ENCODE measurements at places on chromosomes 12 and 14. TPM values are rescaled to one million over a fixed set of nuclear protein-coding genes. Genes with fewer than 3 reads are reported as not detected.

GRCh38 chr12:65199604-65200003 is 30.2 kb downstream of the LEMD3 start:
- DNase-seq = no peak

DNA sequence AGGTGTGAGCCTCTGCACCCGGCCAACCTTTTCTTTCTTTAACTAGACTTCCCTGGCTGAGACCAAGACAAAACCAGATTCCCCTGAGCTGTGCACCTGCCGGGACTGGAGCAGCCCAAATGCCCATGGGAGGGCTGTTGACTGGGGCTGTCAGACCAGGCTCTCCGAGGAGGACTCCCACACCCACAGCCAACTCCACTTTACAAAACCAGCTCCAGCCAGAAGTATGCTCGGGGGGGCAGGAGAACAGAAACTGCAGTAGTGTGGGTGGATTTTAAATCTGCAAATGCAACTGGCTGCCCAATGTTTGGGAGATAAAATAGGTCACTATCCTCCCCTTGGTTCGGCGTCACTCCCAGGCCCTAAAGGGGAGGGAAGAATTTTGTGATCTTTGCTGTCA is 78.5 kb downstream of the VCPKMT start:
- no peak for DNase-seq

DNA sequence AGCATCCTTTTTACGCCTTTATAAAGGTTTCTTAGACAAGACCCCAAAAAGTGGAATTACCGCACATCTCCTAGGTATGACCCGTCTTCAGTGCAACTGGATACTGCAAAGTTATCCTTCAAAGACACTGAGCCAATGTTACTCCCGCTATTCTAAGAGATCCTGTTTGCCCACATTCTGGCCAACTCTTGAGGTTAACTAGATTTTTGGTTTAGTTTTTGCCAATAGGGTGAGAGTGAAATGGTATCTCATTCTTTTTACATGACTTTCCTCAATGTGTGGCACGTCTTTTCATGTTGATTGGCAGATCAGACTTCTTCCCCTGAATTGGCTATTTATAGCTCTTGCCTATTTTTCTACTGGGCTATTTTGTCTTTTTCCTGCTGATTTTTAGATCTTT is 347.2 kb downstream of the MED13L start:
- no peak for DNase-seq

DNA sequence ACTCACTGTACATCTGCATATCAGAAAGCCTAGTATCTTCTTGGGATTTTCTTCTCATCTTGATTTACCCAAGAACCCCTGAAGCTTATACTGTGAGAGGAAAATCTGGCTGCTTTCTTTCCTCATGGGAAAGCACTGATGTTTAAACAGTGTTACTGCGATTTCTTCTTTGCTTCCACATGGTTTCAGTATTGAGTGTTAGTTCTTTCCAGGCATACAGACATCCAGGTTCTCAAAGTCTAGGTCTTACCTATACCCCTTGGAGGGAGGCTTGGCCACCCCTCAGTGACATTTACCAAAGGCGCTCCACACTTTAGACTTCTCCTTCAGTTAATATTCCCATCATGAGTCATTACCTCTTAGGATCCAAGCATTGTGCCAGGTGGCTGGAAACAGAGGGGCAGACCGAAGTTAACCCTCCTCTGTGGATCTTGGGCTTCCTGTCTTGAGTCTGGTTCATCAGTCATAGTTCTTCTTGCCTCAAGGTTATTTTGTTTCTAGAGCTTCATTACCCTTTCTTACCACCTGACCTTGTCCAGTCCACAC is 79.1 kb downstream of the TMEM117 start:
- no peak for DNase-seq

DNA sequence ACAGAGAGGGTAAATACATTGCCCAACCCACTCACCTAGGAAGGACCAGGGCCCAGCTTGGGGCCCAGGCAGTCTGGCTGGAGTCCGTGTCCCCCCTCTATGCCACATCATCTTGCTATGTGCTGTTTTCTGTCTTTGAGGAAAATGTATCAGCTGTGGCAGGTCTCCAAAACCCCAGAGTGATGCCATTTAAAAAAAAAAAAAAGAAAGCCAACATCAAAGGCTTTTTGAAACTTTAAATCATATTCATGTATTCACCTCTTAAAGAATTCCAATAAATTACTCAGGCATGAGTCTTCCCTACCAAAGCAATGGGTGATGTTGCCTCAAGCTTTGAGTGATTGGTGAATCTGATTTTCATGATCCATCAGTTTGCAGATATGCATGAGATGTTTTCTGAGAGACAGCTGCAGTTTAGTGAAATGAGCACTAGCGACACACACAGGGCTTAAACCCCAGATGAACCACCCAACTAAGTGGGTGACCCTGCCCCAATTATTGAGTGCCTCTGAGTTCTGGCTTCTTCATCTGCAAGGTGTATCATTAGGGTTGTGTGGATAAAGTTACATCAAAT is 6.1 kb downstream of the KRT81 start:
- DNase-seq = no peak

DNA sequence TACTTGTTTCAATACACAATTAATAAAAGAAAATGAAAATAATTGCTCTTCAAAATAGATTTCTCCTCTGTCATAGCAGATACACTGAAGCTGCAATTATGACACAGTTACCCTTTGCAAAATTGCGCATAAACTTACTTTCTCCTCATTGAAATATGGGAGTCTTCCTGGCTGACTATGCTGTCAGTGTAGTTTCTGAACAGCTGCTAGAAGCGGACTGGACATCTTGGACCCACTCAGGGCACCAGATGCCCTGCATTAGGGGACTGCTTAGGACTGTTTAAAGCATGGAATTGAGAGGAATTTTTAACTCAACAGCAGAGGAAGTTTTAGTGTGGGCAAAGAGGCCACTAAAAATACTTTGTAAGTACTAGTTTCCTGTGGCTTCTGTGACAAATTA is 454.9 kb downstream of the ATP23 start:
- DNase-seq = peak; percentile 2

- no peak for DNase-seq
These were observed 108.1 kb downstream of the GLT1D1 start for GRCh38 chr12:128961308-128961902.

DNA sequence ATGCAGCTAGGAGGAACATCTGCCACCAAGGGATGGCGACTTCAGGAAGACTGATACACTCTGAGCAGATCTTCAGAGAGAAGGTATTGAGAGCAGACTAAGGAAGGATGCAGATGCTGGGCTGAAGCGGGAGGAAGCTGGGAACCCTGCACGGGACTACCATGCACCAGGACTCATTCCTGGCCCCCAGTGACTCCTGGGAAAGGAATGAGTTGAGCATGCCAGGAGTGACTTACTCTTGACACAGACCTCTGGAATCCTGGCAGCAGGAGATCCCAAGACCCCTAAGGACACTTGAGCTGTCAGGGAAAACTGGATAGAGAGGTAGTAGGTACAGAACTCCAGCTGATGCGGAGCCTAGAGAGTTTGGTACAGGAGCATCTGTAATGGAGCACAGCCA is 336.1 kb downstream of the RPS29 start:
- no peak for DNase-seq

GRCh38 chr12:79547735-79548609 is 142.8 kb downstream of the PAWR start:
- peak; percentile 71 for DNase-seq

DNA sequence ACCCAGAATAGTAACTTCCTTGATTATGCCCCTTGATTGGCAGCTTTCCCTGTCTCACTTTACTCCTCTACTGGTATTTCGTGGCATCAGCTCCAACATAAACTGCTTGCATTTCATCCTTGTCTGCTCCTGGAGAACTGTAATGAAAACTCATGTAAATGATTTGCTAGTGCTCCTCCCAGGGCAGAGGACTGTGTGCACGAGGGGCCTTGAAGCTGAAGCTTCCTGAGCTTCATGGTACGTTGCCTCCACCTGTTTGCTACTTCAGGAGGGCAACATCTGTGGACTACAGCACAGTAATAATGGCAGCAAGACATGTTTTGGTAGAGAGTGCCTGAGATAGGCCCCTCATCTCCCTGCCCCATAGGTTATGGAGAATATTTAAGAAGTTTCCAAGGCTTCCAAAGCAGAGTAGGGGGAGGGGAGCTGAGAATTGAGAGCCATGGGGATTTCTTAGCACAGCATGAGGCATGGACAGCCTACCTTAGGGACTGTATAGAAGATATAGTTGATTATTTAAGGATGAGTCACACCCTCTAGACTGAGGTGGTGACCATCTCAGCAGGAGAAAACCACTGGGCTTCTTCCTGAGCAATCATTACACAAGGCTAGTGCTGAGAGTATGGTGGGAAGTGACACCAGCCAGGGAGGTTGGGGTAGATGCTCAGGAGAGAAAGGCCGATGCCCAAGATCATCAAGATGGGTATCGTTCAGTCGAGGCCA is 29.5 kb downstream of the CCDC198 start:
- DNase-seq = no peak

DNA sequence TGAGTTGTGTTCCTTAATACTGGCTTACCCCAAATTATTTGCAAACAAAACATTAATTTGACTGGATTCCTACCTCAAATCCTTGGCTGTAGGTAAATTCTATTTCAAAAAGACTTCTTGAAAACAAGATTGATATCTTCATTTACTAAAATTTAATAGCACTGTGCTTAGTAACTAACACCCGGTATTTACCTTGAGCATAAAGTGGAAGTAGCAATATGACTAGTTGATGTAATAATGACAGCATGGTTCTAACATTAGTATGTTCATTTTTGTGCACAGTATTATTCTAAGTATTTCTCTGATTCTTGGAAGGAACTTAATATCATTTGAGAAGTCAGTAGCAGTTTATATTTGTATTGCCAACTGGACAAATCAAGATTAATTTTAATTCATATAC is 96.8 kb downstream of the PPHLN1 start:
- DNase-seq = no peak

DNA sequence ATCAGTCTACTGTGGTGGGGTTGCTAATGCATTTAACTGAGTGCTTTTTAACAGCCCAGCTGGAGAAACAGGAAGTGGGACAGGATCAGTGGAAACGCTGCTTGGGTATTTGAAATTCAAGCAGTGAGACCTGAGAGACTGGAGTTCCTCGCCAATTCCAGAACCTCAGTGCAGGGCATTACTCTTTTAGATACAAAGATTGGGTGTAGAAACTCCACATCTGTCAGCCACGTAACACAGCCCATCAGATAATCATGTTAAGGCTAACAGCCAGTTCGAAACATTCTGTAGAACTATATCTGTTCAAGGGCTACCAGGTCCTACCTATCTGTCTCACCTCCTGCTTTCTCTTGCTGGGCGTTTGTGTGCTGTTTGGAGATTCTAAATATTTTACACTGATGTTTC is 45.5 kb downstream of the RAD52 start:
- DNase-seq = no peak

GRCh38 chr12:68378872-68379606 is 46.9 kb upstream of the MDM1 start:
- no peak for DNase-seq

DNA sequence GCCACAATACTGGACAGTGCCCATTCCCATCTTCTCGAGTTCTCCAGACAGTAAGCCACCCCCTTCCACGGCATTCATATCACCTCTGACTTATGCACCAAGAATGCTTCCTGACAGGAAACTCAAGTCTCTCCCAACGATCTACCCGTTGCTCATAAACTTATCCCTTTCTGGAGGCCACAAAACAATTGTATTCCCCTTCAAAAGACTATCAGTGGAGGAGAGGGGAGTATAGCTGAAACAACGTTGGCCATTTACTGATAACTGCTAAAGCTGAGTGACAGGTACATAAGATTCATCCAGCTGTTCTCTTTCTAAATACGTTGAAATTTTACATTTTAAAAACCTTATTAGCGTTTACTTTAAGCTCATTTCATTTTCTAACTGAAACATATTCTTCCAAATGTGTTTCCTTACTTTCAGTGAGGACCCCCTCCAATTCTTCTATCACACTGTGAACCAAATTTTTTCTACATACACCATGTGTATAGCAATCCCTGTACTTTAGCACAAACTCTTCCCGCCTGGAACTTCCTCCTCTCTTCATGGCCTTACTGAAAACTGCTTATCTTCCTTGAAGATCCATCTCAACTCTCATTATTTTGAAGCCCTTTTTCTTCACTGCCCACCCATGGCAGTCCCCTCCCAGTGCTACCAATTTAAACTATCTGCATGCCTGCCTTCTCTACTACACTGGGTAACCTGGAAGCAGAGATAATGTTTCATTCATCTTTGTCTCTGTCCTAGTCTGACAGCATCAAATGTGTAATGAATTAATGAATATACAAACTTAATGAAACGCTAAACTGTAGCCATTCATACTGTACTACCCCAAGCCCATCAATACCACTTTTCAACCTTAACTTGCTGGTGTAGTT is 28.8 kb downstream of the ATXN2 start:
- DNase-seq = no peak

DNA sequence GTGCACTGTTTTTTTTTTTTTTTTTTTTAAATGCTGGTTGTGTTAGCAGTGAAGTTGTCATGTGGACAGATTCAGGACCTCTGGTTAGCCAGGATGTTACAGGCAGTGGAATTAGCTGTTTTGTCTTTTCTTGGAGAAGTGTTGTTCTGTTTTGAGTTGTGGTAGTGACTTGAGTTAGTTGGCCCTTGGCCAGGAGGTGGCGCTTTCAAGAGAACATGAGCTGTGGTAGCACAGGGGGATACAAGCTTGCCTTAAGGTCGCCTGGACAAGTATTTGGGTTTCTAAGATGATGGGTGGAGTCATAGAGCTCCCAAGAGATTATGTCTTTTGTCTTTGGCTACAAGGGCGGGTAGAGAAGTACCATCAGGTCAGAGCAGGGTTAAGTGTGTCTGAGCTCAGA is 33.3 kb upstream of the CCDC198 start:
- DNase-seq = no peak

DNA sequence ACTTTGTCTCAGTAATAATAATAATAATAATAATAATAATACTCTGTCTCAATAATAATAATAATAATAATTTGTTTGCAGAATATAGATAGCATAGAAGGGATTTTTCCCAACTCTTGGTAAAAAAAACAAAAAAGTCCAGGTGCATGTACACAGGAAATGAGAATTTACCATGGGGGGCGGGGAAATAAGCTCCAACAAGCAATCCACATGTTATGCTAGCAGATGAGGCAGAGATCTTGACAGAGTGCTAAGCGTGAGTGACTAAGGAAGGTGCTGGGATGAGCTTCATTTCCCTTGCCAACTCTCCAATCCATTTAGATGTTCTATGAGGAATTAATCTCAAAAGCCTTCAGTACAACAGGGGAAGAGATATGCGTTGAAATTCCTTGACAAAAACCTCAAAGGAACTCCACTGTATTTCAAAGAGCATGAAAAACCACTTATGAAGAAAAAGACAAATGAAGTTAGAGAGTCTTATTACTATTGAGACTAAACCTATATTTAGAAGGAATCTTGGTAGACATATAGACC is 44.9 kb upstream of the GTF2A1 start:
- DNase-seq = no peak

DNA sequence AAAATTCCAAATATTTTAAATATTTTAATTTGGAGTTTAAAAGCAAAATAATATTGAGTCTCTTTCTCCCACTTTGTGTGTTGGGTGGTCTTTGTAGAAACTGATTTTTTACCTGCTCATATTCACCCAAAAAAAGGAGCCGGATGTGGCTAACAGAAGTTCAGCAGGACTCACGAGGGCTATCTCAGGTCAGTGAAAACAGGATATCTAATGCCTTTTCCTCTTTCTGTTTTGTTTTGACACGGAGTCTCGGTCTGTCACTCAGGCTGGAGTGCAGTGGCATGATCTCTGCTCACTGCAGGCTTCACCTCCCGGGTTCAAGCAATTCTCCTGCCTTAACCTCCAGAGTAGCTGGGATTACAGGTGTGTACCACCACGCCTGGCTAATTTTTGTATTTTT is 30.8 kb downstream of the COA8 start:
- no peak for DNase-seq

RNASE2 gene
- not detected for total RNA-seq

TMEM132D gene
- total RNA-seq = not detected

LHX5 gene
- not detected for total RNA-seq

MYF5 gene
- total RNA-seq = not detected

ST8SIA1 gene
- not detected for total RNA-seq

DDIT3 gene
- total RNA-seq = 23.7 TPM

STK38L gene
- 6.3 TPM for total RNA-seq

Data from G401 (cell line).